Ascending aorta (tissue), 2 donors: ENCODE measurements at places on chromosomes 12 and 14.

GRCh38 chr14:75049731-75050201 is 1.5 kb downstream of the MLH3 start:
- no peak for DNase-seq

GRCh38 chr12:80121661-80122060 is 22.3 kb downstream of the OTOGL start:
- no peak for DNase-seq

GRCh38 chr12:65384240-65384639 is 105.8 kb downstream of the MSRB3 start:
- no peak for DNase-seq

GRCh38 chr12:63900922-63901793 is 56.7 kb downstream of the SRGAP1 start:
- no peak for DNase-seq

DNA sequence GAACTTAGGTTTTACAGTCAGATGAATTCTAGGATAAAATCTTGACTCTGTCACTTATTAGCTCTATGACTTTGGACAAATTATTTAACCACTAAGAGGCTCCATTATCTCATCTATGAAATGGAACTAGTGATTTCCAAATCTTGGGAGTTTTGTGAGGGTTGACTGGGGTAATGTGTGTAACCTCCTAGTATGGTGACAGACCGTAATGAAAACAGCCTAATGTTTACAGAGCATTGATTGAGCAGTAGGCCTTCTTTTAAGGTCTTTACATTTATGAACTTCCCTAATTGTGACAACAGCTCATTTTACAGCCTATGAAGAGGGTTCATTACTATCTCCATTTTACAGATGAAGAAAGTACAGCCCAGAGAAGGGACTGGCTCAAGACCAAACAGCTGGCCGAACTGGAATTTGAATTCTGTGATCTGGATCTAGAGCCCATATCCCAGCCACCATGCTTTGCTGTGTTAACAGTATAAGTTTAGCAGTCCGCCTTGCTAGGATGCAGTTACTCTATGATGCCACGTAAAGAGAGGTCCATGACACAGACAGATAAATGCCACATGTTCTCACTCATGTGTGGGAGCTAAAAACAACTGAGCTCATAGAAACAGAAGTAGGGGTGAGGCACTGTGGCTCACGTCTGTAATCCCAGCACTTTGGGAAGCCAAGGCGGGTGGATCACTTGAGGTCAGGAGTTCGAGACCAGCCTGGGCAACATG is 9.1 kb upstream of the FBXL14 start:
- no peak for DNase-seq

GRCh38 chr12:59695379-59695778 is 99.5 kb downstream of the SLC16A7 start:
- no peak for DNase-seq

GRCh38 chr14:73142216-73142615 is 5.9 kb downstream of the PSEN1 start:
- no peak for DNase-seq

- DNase-seq, result no peak
Observed at GRCh38 chr14:26765768-26766520, 168.1 kb upstream of the NOVA1 start.

- no peak for DNase-seq
Observed at GRCh38 chr14:22494486-22495135, 94.4 kb downstream of the DAD1 start.

GRCh38 chr12:76374386-76375020 is 26.3 kb upstream of the BBS10 start:
- no peak for DNase-seq

DNA sequence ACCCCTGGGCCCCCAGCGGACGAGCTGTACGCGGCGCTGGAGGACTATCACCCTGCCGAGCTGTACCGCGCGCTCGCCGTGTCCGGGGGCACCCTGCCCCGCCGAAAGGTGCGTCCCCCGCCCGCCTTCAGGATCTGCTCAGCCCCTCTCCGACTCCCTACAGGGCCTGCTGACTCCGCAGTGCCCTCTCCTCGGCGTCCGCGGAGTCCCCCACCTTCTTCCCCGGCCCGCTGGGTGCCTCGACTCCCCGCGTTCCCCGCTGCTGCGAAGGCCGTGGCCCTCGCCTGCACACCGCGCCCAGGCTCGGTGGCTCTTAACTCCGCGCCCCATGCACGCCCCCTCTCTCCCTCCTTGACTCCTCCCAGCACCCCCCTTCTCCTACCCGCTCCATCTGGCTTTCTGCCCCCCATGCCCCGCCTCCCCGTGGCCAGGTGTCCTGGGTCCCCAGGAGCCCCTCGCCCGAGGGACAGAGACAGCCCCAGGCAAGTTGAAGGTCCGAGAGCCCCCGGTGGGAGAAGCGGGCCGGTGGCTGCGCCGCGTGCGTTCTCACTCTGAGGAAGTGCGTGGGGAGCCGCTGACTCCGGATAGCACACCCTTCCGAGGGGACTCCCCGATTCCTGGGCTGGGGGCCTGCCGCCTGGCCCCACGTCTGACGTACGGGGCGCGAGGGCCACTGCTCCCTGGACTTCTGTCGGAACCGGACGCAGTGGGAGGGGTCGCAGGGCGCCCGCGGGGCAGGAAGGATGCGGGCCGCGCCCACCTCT is 594 bp downstream of the TAMALIN start:
- DNase-seq, result peak; percentile 77

- no peak for DNase-seq
Observed at GRCh38 chr14:77459072-77459723, 1.3 kb downstream of the AHSA1 start.

- DNase-seq, result peak; percentile 43
Observed at GRCh38 chr12:106079148-106079738, 59.5 kb downstream of the NUAK1 start.

GRCh38 chr14:73888971-73889370 is 2.3 kb downstream of the ZNF410 start:
- no peak for DNase-seq

DNA sequence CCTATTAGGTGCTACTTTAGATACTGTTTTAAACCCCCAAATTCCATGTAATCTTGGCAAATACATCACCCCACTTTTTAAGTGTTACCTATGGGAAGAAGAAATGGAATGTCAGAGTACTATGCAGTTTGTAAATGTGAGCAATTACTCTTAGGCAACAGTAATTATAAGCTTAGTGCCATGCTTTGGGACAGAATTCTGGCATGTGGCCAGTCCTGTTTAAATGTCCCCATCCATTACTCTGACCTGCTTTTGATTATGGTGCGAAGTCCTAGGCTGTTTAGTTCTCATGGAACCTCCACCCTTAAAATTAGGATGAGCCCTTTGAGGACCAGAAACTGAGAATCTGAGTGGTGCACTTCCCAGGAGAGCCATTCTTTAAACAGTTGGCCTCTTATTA is 321.4 kb upstream of the RGS6 start:
- DNase-seq, result no peak

- DNase-seq, result no peak
Observed at GRCh38 chr14:36676236-36676635, 14.6 kb downstream of the PAX9 start.

DNA sequence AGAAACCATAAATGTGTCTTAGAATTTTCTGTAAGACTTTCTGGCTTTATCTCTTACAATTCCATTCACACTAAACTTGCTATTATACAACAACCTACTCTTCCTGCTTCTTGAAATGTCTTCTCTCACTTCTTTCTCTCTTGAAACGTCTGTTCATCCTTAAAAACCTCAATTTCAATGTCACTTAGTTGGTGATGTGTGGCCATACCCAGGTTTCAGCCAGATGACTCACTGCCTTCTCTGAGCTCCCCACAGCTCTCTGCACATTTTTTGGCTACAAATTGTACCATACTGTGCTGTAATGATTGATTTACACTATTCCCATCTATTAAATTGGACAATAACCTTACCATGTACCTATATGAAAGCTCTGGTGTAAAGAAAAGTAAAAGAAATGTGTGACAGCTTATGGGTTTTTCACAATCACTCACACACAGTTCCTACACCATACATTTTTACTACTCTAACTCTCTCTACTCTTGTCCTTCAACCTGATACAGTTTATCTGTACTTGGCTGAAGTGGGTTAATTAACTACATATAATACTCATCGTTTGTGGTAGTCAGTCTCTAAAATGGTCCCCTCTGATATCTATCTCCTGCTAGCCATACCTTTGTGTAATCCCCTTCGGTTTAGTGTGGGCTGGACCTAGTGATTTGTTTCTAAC is 222.1 kb downstream of the NELL2 start:
- DNase-seq, result no peak

DNA sequence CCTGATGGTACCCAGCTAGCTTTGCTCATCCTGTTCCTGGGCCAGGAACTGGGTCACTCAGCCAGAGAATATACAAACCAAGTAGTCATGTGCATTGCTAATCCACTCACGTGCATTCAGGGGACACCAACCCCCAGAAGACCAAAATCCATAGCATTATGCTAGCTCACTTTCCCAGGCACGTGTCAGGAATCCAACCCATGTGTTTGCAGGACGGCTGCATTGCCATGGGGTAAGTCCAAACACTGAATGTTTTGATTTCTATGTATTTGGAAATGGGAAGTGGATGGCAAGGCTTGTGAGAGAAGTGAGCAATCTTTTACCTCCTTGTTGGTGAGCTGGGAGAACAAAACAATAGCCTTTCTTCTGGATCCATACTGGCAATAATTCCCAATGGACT is 87.1 kb upstream of the FOXN3 start:
- no peak for DNase-seq

- DNase-seq, result no peak
Observed at GRCh38 chr12:102463659-102464249, 16.6 kb downstream of the IGF1 start.

DNA sequence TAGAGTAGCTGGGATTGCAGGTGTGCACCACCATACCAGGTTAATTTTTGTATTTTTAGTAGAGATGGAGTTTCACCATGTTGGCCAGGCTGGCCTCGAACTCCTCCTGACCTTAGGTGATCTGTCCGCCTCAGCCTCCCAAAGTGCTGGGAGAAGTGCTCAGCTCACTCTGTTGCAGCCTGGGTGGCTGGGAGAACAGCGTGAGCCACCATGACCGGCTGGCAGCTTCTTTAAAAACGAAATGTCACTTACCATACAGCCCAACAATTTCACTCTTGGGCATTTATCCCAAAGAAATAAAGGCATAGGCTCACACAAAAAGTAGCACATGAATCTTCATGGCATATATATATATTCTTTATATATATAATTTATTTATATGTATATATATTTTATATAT is 4.7 kb upstream of the CFAP73 start:
- DNase-seq, result no peak

GRCh38 chr14:35438910-35439713 is 34.6 kb upstream of the NFKBIA start:
- DNase-seq, result no peak

DNA sequence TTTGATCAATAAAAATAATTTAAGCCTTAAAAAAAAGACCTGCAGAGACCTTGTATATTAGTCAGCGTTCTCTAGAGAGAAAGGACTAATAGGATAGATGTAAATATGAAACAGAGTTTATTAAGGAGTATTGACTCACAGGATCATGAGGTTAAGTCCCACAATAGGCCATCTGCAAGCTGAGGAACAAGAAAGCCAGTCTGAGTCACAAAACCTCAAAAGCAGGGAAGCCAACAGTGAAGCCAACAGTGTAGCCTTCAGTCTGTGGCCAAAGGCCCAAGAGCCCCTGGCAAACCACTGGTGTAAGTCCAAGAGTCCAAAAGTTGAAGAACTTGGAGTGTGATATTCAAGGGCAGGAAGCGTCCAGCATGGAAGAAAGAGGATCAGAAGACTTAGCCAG is 66.3 kb downstream of the TBX5 start:
- no peak for DNase-seq

GRCh38 chr14:77009014-77009413 is 19.5 kb downstream of the IRF2BPL start:
- DNase-seq, result no peak

DNA sequence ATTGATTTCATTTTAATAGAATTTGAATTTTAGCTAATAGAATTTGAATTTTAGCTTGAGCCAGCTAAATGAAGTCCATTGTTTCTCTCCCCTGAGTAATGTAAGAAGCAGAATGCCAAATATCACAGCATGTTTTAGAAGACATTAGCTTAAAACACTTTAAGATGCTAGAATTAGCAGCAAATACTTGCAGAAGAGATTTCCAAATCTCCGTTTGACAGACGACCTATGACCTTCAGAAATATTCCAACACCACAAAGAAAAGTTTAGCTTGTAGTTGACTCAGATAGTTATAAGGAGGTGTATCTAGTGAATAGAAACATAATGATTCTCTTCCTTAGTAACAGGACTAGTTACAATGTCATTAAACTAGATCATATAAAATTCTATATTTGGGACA is 51.7 kb upstream of the MYF6 start:
- DNase-seq, result no peak

- no peak for DNase-seq
Observed at GRCh38 chr14:68135566-68135965, 316.0 kb downstream of the RAD51B start.
